ENCODE measurements at places on chromosomes 1 and 21. TPM values are rescaled to one million over a fixed set of nuclear protein-coding genes. Genes with fewer than 3 reads are reported as not detected.

Gene EPHA8
- 7.1 TPM for total RNA-seq

Gene CITED4
- 22.3 TPM for total RNA-seq

Gene NBPF3
- total RNA-seq = 17.2 TPM

Gene HHIPL2
- total RNA-seq = 0.14 TPM

Gene TSPAN1
- 0.50 TPM for total RNA-seq

Gene FAAH
- total RNA-seq = 26.4 TPM

Gene ADGRL2
- 80.2 TPM for total RNA-seq

All from WTC11 (cell line).